Left renal cortex interstitium (tissue), 4 donors: ENCODE measurements at places on chromosomes 2 and 18. TPM values are rescaled to one million over a fixed set of nuclear protein-coding genes. Genes with fewer than 3 reads are reported as not detected.

TMEM169 gene
- 13.3 TPM for polyA plus RNA-seq

CD302 gene
- polyA plus RNA-seq = 11.8 TPM

MATN3 gene
- 3.3 TPM for polyA plus RNA-seq

ACMSD gene
- 30.0 TPM for polyA plus RNA-seq

CDKL4 gene
- polyA plus RNA-seq = 1.5 TPM

SLC39A10 gene
- polyA plus RNA-seq = 72.4 TPM

IL1RN gene
- 2.6 TPM for polyA plus RNA-seq

QPCT gene
- polyA plus RNA-seq = 13.2 TPM
